Lower lobe of right lung (tissue), 2 donors: ENCODE measurements at places on chromosomes 5 and 9. TPM values are rescaled to one million over a fixed set of nuclear protein-coding genes. Genes with fewer than 3 reads are reported as not detected.

DNA sequence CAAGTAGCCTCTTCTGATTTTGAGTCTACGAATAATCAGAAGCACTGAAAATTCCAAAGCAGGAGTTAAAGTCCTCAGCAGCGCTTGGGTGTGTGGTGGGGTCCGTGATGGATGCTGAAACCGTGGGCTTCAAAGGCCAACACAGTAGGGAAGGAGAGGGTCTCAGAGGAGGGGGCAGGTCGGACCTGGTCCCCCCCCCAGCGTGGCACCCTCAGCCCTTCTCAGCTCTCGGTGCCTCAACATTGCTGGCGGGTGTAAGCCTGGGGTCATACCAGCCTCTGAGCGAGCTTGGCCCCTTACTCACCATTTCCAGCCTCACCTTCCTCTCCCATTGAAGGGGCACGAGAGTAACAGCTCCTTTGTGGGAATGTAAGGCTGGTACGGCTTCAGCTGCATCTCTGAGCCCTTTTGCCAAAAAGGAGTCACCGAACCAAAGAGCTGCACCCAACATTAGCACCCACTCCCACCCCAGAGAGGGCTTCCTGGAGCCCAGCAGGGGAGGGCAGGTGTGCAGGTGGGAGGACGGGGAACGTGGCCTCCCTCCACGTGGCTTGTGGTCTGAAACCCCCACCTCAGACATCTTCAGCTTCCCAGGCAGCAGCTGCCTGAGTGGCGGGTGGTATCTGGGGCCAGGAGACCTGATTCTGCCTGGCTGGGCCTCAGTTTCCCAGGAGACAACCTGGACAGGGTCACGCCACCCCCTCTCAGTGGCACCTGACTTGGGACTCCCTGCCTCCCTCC is 6.7 kb upstream of the LCN1 start:
- H3K27me3 ChIP-seq = peaks cover 5% of the 10 kb centered on the region
- H3K36me3 ChIP-seq = no peaks in the 10 kb centered on the region
- H3K4me3 ChIP-seq = no peak overlapping the region
- DNase-seq = no peak

DNA sequence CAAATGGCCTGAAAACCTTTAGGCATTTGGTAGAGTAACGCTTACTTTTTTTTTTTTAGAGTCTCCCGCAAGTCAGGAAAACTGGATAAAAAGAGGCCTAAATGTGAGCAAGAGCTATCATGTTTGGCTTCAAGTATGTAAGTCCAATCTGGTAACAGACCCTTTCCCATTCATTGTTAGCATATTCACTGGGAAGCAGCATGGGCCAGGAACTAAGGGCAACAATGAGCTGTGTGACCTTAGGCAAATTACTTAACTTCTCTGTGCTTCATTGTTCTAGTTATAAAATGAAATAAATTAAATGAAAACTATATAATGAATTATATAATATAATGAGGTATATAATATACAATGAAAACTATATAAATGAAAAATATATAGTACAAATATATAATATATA is 114.3 kb upstream of the PCA3 start:
- H3K4me3 ChIP-seq = no peak overlapping the region
- no peaks in the 10 kb centered on the region for H3K27me3 ChIP-seq
- H3K4me1 ChIP-seq = peaks cover 44% of the 10 kb centered on the region
- H3K36me3 ChIP-seq = no peaks in the 10 kb centered on the region
- DNase-seq = no peak
- H3K27ac ChIP-seq = no peak overlapping the region

Gene CCNJL
- total RNA-seq = 15.5 TPM

GRCh38 chr9:76557674-76558225 is 98.8 kb downstream of the GCNT1 start:
- no peak overlapping the region for H3K4me3 ChIP-seq
- DNase-seq = no peak
- no peaks in the 10 kb centered on the region for H3K36me3 ChIP-seq
- no peaks in the 10 kb centered on the region for H3K27me3 ChIP-seq
- no peak overlapping the region for H3K27ac ChIP-seq
- H3K4me1 ChIP-seq = peaks cover 6% of the 10 kb centered on the region

GRCh38 chr5:74517700-74518099 is 122.8 kb downstream of the ENC1 start:
- no peaks in the 10 kb centered on the region for H3K36me3 ChIP-seq
- H3K4me1 ChIP-seq = no peaks in the 10 kb centered on the region
- no peak overlapping the region for H3K4me3 ChIP-seq
- DNase-seq = no peak

Gene ZDHHC11B
- total RNA-seq = 14.9 TPM

Gene PFN3
- total RNA-seq = not detected

DNA sequence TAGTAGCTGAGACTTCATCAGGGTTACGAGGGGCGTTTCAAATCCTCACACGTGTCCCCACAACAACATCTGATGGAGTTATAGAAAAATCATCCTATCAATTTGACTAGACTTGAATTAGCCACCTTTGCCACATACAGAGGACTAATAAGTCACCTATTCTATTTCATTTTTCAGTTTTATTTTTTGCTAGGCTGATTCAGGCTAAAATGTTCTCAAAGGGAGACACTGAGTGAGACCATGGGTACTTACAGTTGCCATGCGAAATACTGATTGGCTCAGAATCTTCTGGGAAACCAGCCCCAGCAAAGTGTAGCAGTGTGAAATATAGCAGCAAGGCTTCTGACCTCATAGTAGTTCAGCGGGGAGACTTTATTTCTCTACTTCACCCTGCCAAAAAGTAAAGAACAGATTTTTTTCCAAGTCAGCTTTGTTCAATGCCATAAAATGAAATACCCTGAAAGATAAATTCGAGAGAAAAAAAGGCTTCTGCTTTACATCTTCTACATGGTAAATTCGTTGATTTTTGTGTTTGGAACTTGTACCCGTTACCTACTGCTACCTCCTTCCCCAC is 69.9 kb downstream of the SEMA6A start:
- H3K27me3 ChIP-seq = no peaks in the 10 kb centered on the region
- no peak for DNase-seq
- no peak overlapping the region for H3K27ac ChIP-seq
- no peaks in the 10 kb centered on the region for H3K36me3 ChIP-seq
- peaks cover 33% of the 10 kb centered on the region for H3K4me1 ChIP-seq

Gene EQTN
- total RNA-seq = not detected

Gene PDGFRB
- total RNA-seq = 89.3 TPM
